ENCODE measurements at places on chromosomes 12 and 14. TPM values are rescaled to one million over a fixed set of nuclear protein-coding genes. Genes with fewer than 3 reads are reported as not detected.

The NOVA1 gene
- total RNA-seq = 4.7 TPM

The DPPA3 gene
- total RNA-seq = not detected

The STON2 gene
- not detected for total RNA-seq

The AMDHD1 gene
- not detected for total RNA-seq

The TDRD9 gene
- total RNA-seq = 1.8 TPM

The ATP2B1 gene
- total RNA-seq = 18.8 TPM

The SNX6 gene
- 179 TPM for total RNA-seq

The KRT7 gene
- 85.9 TPM for total RNA-seq

The WBP11 gene
- 18.1 TPM for total RNA-seq

The GLIPR1L1 gene
- total RNA-seq = not detected

The ALDH1L2 gene
- 78.3 TPM for total RNA-seq

The ABHD4 gene
- total RNA-seq = 7.2 TPM

The HOXC11 gene
- not detected for total RNA-seq

The LBHD2 gene
- not detected for total RNA-seq

The FAM181A gene
- not detected for total RNA-seq

The HVCN1 gene
- 3.4 TPM for total RNA-seq

The TAMALIN gene
- total RNA-seq = 20.4 TPM

The ACAD10 gene
- total RNA-seq = 22.9 TPM

The SERPINA9 gene
- total RNA-seq = not detected
